ENCODE measurements at places on chromosomes 12 and 14. TPM values are rescaled to one million over a fixed set of nuclear protein-coding genes. Genes with fewer than 3 reads are reported as not detected.

TUBA1B gene
- 503 TPM for total RNA-seq

C3AR1 gene
- 8.5 TPM for total RNA-seq

SERPINA6 gene
- not detected for total RNA-seq

R3HDM2 gene
- 32.9 TPM for total RNA-seq

POU6F1 gene
- 4.8 TPM for total RNA-seq

AMN gene
- total RNA-seq, result 4.4 TPM

OR6C70 gene
- not detected for total RNA-seq

TMEM19 gene
- 36.8 TPM for total RNA-seq

MYH7 gene
- total RNA-seq, result 84.4 TPM

PROX2 gene
- total RNA-seq, result not detected

ENO2 gene
- 9.0 TPM for total RNA-seq

ZCCHC8 gene
- 33.4 TPM for total RNA-seq

PTGER2 gene
- total RNA-seq, result 2.2 TPM

CPNE6 gene
- total RNA-seq, result 0.20 TPM

PRR4 gene
- 1.6 TPM for total RNA-seq

PTPRR gene
- total RNA-seq, result 0.49 TPM

WNT1 gene
- total RNA-seq, result not detected

UNC79 gene
- 0.39 TPM for total RNA-seq

VASH1 gene
- 10.5 TPM for total RNA-seq

PLEKHG7 gene
- total RNA-seq, result not detected

KRT73 gene
- total RNA-seq, result 22.2 TPM

SMIM41 gene
- not detected for total RNA-seq

BATF gene
- total RNA-seq, result 1.4 TPM

STAC3 gene
- total RNA-seq, result 20.2 TPM

ZNF84 gene
- 40.8 TPM for total RNA-seq

SCARB1 gene
- 14.1 TPM for total RNA-seq

KCNC2 gene
- 0.20 TPM for total RNA-seq

OXA1L gene
- total RNA-seq, result 52.7 TPM

GYS2 gene
- total RNA-seq, result not detected

TMTC1 gene
- total RNA-seq, result 21.9 TPM

NUAK1 gene
- 24.5 TPM for total RNA-seq

E2F7 gene
- total RNA-seq, result 2.9 TPM

AP1G2 gene
- 32.8 TPM for total RNA-seq

ADAMTS20 gene
- 0.10 TPM for total RNA-seq

CCDC184 gene
- total RNA-seq, result 0.30 TPM

GPR162 gene
- total RNA-seq, result 4.9 TPM

GTF2H3 gene
- total RNA-seq, result 23.4 TPM

RAD51AP1 gene
- total RNA-seq, result 8.6 TPM

TPH2 gene
- total RNA-seq, result not detected

BIN2 gene
- total RNA-seq, result 5.6 TPM

RASSF8 gene
- total RNA-seq, result 45.3 TPM

PPP1R1A gene
- 6.4 TPM for total RNA-seq

OAS1 gene
- total RNA-seq, result 9.9 TPM

MSI1 gene
- 0.99 TPM for total RNA-seq

RNFT2 gene
- 1.7 TPM for total RNA-seq

SLC10A1 gene
- not detected for total RNA-seq

RPL10L gene
- total RNA-seq, result not detected

NXPH4 gene
- 6.6 TPM for total RNA-seq

KRT6A gene
- total RNA-seq, result 333 TPM

NRXN3 gene
- total RNA-seq, result 2.5 TPM

GPR65 gene
- total RNA-seq, result 1.6 TPM

EMP1 gene
- 125 TPM for total RNA-seq

EMC9 gene
- 6.8 TPM for total RNA-seq

FAM181A gene
- not detected for total RNA-seq

OTOGL gene
- total RNA-seq, result 0.30 TPM

Data from skin of body (tissue), 3 donors.